Skeletal muscle cell (primary cell): ENCODE measurements at places on chromosomes 5 and 9.

- DNase-seq: peak; percentile 76
Measured at GRCh38 chr9:37952731-37953130, 48.8 kb upstream of the SLC25A51 start.

- DNase-seq: no peak
Measured at GRCh38 chr5:149423049-149423793, 44.1 kb upstream of the IL17B start.

- no peak for DNase-seq
Measured at GRCh38 chr5:36422952-36423351, 121.2 kb upstream of the RANBP3L start.

DNA sequence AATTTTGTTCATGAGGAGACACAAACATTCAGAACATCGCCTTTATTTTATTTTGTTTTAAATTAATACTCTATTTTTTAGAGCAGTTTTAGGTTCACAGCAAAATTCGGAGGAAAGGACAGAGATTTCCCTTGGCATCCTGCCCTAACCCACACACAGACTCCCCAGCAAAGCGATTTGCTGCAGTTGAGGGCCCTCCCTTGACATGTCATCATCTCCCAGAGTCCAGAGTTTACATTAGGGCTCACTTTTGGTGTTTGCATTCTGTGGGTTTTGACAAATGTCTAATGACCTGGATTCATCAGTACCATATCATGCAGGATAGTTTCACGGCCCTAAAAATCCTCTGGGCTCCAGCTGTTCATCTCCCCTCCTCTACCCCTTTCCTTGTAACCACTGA, 33.6 kb upstream of the COL5A1 start:
- DNase-seq: no peak
